ENCODE measurements at places on chromosomes 5 and 9.

- H3K36me3 ChIP-seq: no peaks in the 10 kb centered on the region
- no peaks in the 10 kb centered on the region for H3K27me3 ChIP-seq
Measured at GRCh38 chr5:96175090-96175489, 213.4 kb upstream of the ELL2 start.

- no peak overlapping the region for H3K4me3 ChIP-seq
- DNase-seq: no peak
- H3K27ac ChIP-seq: no peak overlapping the region
- H3K36me3 ChIP-seq: no peaks in the 10 kb centered on the region
- H3K27me3 ChIP-seq: no peaks in the 10 kb centered on the region
- H3K4me1 ChIP-seq: no peaks in the 10 kb centered on the region
Measured at GRCh38 chr5:156182174-156182967, 144.6 kb upstream of the SGCD start.

- H3K4me3 ChIP-seq: no peak overlapping the region
- H3K27ac ChIP-seq: peak overlapping the region; percentile 94
- H3K4me1 ChIP-seq: peaks cover 43% of the 10 kb centered on the region
- no peak for DNase-seq
- H3K27me3 ChIP-seq: no peaks in the 10 kb centered on the region
Measured at GRCh38 chr5:157308836-157309465, 43.0 kb downstream of the CYFIP2 start.

GRCh38 chr5:90739567-90739966, 181.0 kb downstream of the ADGRV1 start:
- DNase-seq: no peak
- peaks cover 6% of the 10 kb centered on the region for H3K27me3 ChIP-seq
- H3K4me1 ChIP-seq: no peaks in the 10 kb centered on the region
- no peaks in the 10 kb centered on the region for H3K36me3 ChIP-seq

DNA sequence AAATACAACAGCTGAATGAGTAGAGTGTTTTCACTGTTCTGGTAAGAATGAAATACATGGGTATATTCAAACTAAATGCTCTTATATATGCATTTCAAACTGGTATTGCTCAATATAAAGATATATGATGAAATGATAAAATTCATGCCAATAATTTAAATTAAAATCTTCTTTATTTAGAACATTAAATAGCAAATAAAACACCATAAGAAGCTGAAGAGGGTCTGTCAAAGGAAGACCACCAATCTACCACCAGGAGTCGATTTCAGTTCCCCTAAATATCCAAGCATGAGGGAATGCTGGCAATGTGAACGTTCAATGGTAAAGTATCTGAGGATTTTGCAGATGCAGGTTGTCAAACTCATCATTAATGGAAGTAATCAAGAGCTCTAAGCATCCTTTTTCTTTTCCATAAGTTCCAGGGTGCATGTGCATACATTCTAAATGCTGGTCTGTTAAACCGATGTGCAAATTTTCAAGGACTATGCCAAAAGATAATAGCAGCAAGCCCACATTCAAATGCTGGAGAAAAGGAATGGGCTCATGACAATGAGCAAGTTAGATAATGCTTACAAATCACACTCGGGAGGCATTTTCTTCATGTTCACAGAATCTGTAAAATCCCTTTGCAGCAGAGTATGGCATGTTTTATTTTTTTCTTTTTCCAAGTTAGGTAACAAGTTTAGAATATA, 118.8 kb upstream of the MTAP start:
- DNase-seq: no peak
- H3K27ac ChIP-seq: no peak overlapping the region
- no peaks in the 10 kb centered on the region for H3K36me3 ChIP-seq
- no peak overlapping the region for H3K4me3 ChIP-seq
- peaks cover 3% of the 10 kb centered on the region for H3K4me1 ChIP-seq

GRCh38 chr5:175628668-175629067, 29.2 kb upstream of the HRH2 start:
- H3K27me3 ChIP-seq: peaks cover 60% of the 10 kb centered on the region
- no peaks in the 10 kb centered on the region for H3K4me1 ChIP-seq
- H3K4me3 ChIP-seq: no peak overlapping the region
- DNase-seq: no peak

DNA sequence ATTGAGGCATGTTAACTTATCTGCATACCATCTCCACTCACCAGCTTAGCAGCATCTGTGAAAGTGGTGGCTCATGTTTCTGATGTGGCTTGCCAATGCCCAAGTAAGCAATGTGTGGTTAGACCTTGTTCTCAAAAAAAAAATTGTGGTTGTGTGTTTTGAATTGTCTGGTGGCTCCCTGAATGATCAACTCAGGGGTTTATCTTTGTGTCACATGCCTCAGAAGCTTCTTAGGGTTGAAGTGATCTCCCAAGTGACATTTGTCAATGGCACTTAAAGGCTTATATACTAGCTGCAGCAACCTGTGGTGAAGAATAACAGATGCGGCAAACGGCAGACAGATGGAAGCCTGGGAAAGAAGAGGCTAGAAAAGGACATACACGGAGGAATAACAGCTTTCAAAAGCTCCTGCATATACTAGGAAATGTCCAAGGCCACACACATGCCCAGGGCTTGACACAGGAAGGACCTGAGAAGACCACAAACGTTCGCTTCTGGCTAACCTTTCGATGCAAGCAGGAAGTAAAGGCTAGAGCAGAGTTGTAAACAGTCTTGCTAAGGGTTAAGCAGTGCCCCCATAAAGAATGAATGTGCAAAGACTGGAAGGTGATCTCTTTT, 42.2 kb upstream of the FSD1L start:
- peak overlapping the region; percentile 88 for H3K27ac ChIP-seq
- H3K4me1 ChIP-seq: peaks cover 34% of the 10 kb centered on the region
- peak overlapping the region; percentile 64 for H3K4me3 ChIP-seq

DNA sequence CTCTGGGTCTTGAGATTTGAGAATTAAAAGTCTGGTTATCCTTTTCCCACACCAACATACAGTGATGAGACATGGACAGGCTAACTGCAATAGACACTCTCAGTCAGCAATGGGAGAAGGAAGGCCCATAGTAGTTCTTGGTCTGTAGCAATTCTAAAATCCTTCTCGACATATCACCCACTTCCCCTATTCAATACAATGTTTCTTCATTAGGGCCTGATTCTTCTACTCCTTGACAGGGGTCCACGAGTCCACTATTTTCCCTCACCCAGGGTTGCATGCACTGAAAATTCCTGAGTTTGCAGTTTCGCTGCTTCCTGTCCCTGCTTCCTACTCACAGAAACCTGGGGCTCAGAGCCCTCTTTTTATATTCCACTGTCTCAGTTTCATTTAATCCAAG, 402.8 kb downstream of the MAT2B start:
- peaks cover 5% of the 10 kb centered on the region for H3K4me1 ChIP-seq
- peak overlapping the region; percentile 65 for H3K27ac ChIP-seq
- H3K4me3 ChIP-seq: no peak overlapping the region
- DNase-seq: no peak
- no peaks in the 10 kb centered on the region for H3K27me3 ChIP-seq

Data from effector memory CD8-positive, alpha-beta T cell (primary cell).